ENCODE measurements at places on chromosomes 13 and 19.

DNA sequence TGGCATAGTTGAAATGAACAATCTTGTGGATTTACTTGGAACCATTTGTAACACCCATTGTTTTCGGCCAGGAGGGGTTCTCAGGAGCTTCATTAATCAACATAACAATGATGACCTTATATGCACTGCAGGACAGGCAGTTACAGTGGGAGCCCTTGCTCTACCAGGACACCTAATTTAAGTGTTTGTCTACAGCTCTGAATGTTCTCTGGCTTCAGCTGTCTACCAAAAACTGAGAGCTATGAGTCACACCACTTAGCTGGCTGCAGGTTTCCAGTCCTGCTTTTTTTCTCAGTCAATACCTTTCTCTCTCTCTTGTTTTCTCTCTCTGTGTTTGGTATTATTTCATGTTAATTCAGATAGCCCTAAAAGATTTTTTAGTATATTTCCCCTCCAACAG is 105.4 kb upstream of the MBNL2 start:
- DNase-seq = no peak

- no peak for DNase-seq
Measured at GRCh38 chr13:110890279-110891165, 24.3 kb downstream of the ANKRD10 start.

DNA sequence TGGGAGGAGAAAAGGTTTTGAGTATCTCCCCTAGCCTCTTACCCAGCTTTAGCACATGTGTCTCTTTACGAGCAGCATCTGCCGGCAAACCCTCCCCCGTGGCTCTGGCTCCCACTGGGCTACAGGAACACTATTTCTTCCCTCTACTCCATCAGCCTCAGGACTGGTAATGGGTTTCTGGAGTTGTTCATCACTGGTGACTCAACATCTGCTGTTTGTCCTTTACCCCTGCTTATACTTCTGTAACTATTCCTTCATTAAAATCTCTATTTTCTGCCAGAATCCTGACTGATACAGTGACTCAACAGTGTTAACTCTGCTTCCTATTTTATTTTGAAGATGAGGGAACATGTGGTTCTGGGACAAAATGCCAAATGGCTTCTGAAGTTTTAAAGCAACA is 437.3 kb upstream of the HTR2A start:
- no peak for DNase-seq

DNA sequence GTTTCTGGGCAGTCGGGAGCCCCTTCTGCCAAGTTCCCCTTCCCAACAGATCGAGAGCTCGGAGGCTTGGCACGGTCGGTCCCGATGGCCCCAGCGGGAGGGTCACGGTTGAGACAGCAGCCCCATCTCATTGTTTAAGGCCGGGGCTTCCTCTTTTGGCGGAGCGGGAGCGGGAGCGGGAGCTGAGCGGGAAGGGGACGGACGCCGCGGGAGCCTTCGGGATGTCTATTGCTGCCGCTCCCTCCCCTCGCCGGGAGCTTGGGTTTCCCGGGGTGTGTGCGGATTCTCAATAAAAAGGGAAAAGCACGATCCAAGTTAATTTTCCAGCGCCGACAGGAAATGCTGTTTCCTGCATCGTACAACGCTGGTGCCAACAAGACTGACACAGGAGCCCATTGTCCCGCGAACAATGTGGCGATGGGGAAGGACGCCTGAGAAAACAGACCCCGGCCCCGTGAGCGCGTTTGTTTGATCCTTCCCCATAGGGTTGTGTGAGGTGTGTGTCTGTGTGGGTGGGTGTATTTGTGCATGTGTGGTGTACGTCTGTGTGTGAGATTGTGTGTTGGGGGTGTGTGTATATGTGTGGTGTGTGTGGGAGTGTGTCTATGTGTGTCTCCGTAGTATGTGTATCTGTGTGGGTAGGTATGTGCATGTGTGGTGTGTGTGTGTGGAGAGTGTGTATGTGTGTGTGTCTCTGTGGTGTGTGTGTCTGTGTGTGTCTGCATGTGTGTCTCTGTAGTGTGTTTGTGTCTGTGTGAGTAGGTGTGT is 36.3 kb upstream of the FLT1 start:
- no peak for DNase-seq

DNA sequence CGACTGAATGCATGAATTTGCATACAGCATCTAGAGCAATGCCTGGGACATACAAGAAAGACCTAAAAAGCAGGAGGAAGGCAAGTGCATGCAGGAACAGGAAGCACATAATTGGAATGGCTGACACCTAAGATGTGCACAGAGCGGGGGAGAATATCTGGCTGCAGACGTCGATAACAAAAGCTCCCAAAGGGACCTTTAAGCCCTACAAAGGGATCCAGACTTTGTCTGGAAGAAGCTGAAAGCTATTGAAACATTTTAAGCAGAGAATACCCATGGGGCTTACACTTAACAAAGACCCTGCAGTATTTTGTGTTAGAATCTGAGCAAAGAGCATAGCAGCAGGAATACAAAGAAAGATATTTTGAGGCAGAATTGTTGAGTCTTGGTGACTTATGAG is 107.4 kb upstream of the CLDN10 start:
- DNase-seq = no peak

GRCh38 chr13:44064357-44064756 is 184.7 kb downstream of the LACC1 start:
- DNase-seq = no peak

DNA sequence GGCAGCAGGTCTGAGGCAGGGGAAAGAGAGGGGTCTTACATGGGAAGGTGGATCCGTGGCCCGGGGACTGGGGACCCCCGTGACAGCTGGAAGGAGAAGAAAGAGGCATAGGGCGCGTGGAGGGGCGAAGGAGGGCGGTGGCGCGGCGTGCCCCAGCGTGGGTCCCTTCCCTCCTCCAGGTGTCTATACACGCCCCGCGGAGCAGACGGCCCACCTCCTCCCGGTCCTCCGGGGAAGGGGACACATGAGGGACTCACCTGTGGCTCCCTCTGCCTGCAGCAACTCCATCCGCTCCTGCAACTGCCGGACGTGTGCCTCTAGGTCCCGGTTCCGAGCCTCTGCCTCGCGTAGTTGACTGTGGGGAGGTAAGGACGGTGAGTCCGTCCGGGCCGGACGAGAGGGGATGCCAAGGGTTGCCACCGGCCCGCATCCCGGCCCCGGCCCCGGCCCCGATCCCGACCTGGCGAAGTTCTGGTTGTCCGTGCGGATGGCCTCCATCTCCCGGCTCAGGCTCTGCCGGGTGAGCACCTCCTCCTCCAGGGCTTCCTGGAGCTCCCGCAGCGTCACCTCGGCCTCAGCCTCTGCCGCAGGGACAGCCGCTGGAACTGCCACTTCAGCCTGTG is 2.4 kb upstream of the SIX5 start:
- no peak for DNase-seq

DNA sequence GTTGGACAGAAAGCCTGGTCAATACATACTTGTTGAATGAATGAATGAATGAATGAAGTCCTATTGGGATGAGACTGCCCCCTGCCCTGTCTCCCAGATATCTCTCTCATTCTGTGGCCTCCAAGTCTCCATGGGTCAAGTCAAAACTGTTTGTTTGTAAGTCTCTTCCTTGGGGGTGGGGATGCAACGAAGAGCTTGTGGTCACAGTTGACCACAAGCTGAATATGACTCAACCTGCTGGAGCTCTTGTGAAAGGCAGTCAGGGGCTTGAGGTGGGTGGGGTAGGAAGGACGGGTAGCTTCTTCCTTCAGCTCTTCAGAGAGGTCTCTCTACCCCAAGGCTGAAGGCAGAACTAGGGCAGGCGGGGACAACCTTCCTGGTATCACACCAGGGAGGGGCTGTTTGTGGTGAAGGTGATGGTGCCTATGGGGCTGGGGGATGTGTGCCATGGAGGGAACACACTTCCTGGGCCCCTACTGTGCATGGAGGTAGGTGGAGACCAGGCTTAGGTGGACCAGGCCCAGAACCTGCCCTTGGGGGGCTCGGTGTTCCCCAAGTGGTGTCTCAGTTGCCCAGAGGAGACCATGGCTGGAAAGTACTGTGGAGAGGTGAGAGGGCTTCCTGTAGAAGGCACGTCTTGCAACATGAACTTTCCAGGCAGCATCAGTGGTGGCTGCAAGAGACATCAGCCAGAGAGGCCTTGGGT is 8.0 kb downstream of the MYO1F start:
- DNase-seq = no peak

DNA sequence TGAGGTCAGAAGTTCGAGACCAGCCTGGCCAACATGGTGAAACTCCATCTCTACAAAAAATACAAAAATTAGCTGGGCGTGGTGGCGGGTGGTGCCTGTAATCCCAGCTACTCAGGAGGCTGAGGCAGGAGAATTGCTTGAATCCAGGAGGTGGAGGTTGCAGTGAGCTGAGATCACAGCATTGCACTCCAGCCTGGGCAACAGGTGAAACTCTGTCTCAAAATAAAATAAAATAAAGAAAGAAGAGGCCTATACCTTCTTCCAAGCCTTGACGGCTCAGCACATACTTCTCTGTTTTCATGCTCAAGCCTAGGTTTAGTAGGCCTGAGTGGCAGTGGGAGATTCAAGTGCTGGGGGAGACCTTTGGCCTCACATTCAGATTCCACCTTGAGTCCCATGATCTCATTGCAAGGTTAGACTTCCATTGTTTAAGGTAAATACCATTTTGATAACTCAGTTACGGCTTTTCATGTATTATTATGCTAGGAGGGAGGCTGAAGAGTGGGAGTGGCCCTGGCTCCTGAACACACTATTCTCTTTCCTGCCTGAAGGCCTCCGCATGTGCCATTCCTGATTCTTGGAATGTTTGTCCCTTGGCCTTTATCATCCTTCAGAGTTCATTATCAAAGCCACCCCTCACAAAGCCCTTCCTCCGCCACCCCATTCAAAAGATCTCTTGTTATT is 1.6 kb upstream of the SPINT2 start:
- no peak for DNase-seq

DNA sequence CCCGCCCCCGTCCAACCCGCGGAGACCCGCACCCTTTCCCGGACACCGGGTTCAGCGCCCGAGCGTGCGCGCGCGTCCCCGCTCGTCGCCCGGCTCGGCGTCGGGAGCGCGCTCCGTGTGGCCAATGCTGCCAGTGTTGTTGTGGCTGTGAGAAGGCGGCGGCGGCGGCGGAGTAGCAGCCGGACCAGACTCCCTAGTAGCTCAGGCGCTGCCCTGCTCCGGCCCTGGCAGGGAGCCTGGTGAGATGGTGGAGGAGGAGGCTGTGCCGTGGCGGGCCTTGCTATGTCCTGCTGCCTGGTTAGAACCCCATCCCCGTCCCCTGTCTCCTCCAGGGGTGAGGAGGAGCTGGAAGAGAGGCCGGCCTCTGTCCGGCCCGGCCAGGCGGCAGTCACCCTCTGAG is 553.2 kb downstream of the TUBA3C start:
- DNase-seq = no peak

GRCh38 chr19:23075031-23075733 is 41.6 kb upstream of the ZNF730 start:
- peak; percentile 77 for DNase-seq

DNA sequence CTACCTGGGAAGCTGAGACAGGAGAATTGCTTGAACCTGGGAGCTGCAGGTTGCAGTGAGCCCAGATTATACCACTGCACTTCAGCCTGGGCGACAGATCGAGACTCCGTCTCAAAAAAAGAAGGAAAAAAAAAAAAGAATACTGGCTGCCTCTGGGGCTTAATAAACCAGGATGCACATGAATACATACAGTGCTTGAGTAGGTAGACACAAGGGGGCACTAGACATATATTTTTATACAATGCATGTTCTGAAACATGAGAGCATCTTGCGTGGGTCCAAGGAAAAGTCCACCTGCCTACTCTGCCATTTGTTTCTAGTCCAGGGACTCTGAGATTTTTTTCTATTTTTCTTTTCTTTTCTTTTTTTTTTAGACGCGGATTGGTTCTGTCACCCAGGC is 31.2 kb downstream of the KEAP1 start:
- no peak for DNase-seq

GRCh38 chr19:1410136-1410786 is 2.9 kb downstream of the DAZAP1 start:
- no peak for DNase-seq

DNA sequence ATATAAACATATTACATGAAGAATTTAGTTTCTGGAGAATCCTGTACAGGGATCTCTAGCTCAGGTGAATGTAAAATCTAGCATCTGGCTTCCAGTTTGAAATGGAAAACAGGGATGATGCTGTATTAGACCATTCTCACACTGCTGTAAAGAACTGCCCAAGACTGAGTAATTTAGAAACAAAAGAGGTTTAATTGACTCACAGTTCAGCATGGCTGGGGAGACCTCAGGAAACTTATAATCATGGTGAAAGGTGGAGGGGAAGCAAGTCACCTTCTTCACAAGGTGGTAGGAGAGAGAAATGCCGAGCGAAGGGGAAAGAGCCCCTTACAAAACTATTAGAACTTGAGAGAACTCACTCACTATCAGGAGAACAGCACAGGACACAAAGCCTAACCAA is 17.0 kb upstream of the N4BP2L2 start:
- no peak for DNase-seq

GRCh38 chr19:3104708-3104983 is 10.5 kb downstream of the GNA11 start:
- DNase-seq = no peak

DNA sequence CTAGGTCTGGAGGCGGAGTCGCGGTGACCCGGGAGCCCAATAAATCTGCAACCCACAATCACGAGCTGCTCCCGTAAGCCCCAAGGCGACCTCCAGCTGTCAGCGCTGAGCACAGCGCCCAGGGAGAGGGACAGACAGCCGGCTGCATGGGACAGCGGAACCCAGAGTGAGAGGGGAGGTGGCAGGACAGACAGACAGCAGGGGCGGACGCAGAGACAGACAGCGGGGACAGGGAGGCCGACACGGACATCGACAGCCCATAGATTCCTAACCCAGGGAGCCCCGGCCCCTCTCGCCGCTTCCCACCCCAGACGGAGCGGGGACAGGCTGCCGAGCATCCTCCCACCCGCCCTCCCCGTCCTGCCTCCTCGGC is at the start of gene SLC5A5:
TSS of gene SLC5A5 (plus strand) at position 68 of the 373 bp plus-strand sequence. CDS start 375 bp downstream, outside the sequence.
- no peak for DNase-seq

- no peak for DNase-seq
Measured at GRCh38 chr13:108345016-108345415, 75.5 kb downstream of the TNFSF13B start.

DNA sequence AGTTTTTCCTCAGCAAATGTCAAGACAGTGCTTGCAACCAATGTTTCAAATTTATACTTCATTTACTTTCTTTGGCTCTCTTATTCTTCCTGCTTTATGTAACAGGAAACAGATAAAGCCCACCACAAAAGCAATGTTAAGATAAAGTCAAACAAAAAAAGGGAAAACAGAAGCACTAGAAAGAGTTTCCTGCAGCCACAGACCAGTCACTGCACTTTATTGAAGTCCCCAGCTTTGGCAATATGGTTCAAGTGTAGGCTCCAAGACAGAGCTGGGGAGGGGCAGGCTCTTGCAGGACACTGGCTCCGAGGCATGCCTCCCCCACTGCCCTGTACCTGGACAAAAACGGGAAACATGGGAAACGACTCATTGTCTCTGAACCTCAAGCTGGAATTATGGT is 15.3 kb upstream of the CDC16 start:
- DNase-seq = no peak

GRCh38 chr13:66339214-66339613 is 890.9 kb downstream of the PCDH9 start:
- no peak for DNase-seq

DNA sequence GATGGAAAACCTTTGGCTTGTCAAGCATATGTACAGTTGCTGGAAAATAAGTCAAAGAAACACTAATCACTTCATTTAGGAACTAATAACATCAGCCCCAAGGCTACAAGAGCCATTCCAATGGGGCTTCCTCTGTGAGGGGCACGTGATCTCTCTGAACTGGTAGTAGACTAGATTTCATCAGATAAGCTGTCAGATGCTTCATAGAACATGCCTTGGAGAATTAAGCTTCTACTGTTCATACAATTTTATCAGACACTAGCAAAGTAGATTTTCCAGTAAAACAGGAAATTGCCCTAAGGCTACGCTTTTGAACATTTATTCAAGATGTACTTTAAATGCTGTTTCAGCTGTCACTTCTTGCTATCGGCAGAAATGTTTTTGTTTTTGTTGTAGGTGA is 107.8 kb downstream of the EDNRB start:
- no peak for DNase-seq

Data from NCI-H1105 (cell line).